ENCODE measurements at places on chromosomes 11 and 22.

DNA sequence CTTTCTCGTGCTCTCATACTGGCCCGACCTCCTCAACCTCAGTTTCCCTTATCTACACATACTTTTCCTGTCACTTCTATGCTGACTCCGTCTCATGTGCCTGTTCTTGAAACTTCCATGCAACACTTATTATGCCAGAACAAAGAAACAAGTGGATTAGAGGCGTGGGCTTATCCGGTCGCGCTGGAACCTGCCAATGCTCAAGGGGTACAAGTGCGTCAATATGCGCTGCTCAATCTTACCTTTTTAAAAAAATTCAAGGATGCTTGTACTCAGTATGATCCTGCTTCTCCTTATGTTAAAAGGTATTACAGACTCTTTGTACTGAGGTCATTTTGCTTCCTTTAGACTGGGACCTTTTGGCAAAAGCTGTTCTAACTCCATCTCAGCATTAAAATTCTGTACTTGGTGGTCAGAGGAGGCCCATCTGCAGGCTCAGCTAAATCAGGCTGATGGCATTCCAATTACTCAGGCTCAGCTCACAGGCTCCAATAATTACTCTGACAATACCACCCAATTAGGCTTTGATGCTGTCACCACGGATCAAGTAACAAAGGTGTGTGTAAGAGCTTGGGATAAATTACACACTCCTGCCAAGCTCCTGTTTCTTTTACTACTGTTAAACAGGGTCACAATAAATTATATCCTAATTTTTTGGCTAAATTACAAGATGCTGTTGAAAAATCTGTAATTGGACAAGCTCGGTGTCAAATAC, 26.3 kb upstream of the ALDH3B2 start:
- no peak for DNase-seq

- no peak for DNase-seq
Measured at GRCh38 chr11:130671801-130672700, 223.6 kb downstream of the ADAMTS15 start.

DNA sequence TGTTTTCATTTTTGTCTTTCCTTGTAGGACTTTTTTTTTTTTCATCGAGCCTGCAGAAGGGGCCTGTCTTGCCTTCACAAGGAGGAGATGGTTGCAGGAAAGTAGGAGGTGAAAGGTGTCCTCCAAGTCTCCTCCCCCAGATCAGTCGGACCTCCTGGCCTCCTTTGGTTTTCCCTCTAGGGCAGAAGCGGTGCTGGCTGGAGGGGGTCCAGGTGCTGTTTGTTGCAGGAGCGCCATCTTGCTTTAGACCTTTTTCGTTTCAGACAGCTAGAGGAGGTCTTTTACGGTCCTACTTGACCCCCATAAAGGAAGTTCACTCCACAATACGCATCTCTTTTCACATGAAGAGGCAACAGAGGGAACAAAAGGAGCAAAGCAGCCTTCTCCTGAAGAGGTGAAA, 66.0 kb downstream of the ZBTB16 start:
- DNase-seq = no peak

DNA sequence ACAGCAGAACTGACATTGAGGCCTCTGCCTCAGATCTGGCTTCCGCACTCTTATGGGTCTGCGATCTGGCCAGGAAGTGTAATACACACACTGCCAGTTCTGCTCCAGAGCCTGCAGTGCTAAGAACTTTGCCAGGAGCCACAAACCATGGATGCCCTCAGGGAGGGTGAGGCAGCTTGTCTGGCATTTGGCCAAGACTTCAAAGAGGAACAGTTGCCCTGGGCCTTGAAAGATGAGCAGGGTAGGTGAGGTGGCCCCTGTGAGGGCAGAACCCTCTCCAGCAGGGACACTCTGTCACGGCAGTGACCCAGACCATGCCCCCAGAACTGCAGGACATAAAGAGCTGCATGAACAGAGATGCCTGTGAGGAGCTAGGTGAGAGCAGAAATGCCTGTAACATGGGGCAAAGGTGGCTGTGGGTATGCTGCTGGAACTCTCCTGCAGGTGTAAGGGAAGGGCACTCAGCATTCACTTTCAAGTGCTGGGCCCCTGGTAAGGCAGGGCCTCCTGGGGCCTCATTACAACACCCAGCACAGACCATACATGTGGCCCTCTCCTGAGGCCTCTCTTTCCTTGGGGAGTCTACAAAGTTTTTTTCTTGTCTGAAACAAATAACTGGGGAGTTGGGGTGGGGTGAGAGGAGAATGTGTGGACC, 47.3 kb downstream of the NEU3 start:
- DNase-seq = no peak

DNA sequence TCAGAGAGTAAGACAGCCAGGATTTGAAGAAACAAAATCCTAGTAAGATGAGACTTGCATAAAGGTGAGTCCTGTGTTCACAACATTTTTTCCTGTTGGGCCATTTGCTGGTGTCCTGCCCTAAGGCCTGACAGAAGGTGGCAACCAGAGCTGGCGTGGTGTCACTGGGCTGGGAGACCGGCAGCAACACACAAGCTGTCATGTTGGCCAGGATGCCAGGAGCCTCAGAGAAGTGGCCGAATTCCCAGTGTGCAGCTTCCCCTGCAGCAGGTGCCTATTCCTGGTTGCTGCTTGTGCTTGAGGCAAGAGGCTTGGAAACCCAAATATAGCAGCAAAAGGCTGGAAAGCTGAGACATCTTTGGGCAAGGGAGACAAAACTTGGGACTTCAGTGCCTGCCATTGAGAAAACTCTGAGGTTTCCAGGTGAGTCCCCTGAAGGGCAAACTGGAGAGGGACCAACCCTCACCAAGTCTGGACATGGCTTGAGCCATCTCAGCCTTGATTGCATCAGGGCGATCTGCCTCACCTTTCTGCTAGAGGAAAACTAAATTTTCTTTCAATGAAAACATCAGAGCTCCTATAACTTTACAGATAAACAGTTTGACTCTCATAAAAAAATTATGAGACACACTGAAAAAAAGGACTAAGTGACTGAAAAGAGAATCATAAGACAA, 25.9 kb downstream of the ALG12 start:
- DNase-seq = no peak

- no peak for DNase-seq
Measured at GRCh38 chr11:69825941-69826340, 6.7 kb upstream of the FGF3 start.

DNA sequence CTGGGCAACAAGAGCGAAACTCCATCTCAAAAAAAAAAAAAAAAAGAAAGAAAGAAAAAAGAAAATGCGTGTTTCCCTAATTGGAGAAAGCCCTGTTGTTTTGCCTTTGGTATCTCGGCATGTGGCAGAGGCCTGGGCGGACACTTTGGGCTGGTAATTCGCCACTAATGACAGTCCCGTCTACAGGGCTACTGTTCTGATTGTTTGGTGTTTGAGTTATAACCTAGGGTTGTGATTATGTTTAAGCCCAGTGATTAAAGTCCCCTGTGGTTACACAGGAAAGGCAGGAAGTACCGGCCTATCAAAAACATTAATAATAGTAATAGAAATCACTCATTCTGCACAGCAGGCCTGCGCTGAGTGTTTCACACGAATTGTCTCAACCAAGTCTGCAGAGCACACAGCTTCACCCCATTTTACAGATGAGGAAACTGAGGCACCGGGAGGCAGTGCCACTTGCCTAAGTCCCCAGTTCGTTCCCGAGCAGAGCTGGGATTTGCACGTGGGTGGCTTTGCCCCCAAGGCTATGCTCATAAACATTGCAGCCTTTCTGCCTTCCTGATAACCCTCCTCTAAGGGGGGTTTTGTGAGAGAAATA, 39.1 kb upstream of the GRAMD4 start:
- no peak for DNase-seq

- no peak for DNase-seq
Measured at GRCh38 chr22:35126993-35127392, 61.0 kb downstream of the ISX start.

DNA sequence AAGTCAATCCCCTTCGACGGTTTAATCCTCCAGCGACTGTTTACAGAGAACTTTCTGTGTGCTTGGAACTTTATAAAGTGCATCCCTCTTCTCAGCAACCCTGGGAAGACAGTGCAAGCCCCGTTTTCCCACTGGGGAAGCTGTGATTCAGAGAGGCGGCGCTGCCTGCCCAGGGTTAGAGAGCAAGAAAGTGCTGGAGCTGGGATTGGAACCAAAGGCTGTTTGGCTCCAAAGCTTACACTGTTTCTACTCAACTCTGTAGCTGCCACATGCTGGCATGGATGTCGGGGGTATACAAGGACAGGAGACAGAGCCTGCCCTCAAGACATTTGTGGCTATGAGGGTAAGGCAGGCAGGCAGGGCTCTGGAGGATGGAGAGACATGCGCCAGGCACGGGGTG, 13.0 kb downstream of the FBLN1 start:
- DNase-seq = no peak

DNA sequence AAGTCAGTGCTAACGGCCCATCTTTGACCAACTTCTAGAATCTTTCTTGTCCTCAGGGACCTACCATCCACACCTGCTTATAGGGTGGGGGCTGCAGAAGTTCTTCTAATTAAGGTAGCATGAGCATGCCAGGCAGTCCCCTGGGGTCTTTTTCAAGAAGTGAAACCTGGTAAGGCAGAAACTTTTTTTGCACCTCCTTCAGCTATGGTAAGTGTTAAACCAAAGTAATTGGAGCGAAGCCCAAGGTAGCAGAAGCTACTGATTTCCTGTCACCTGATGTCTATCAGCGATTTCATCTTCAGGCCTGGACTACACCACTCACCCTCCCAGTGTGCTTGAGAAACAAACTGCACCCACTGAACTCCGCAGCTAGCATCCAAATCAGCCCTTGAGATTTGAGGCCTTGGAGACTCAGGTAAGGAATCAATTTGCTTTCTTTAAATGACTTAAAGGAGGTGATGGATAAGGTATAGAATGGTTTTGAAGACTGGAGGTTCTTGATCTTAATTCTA, at the start of gene MS4A1:
Gene MS4A1, plus strand, starts transcription at position 317 of the 512 bp plus-strand sequence. CDS start 6,528 bp downstream, outside the sequence.
- no peak for DNase-seq

DNA sequence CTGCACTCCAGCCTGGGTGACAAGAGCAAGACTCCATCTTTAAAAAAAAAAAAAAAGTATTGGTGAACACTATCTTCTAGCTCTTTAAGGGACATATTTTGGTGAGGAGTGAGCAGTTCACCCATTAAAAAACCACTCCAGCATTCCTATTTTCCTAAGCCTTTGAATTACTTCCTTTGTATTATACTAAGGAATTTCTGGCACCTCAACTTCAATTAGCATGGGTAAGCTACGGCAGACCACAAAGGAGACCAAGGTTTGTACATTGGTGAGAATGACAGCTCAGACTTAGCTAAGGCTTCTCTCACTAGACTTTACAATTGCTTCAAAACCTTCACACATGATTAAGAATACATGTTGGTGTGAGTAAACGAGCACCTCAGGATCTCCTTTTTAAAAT, 57.0 kb upstream of the BIRC3 start:
- DNase-seq = no peak

DNA sequence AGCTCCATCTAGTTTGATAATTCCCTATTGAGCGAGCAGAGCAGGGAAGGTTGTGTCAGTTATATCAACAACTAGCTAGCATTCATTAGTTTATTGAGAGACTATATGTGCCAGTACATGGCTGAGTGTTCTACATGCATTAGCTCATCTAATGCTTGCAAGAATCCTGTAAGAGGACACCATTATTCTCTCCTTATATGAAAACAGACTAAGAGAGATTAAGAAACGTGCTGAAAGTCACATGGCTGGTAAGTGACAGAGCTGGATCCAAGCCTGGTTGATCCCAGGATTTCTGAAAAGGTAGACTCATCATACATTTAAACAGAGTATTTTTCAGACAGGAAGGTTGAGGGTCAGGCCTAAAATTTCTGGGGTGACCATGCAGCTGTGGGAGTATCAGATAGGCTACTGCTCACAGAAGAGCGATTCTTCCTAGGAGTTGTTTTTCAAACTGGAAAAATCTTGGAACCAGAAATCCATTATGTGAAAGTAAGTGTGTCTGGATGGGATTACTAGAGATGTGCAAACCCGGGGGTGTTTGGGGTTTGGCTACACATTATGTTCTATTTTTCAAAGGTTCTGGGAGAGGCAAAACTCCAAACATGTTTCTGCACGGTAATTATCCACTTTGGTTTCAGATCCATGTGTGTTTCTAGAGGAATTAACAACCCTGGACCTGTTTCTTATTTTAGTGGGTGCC, 213.3 kb downstream of the FAM76B start:
- no peak for DNase-seq

DNA sequence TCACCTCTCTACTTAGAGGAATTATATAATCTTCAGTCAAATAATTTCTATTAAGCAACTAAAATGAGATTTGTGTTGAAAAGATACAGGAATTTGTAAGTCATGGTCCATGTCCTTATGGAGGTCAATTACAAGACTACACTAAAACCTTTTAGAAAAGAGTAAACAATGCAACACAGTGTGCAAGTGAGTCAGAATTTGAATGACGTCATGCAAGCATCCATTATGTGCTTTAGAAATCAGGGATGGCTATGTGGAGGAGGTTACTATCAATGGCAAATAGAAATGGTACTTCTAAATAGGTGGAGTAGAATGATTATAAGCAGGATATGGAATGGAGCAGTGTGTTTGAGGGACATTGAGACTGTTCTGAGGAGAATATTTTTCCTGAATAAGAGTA, 16.6 kb downstream of the OR10D3 start:
- no peak for DNase-seq

Data from type B pancreatic cell (in vitro differentiated cells).